Stimulated activated CD4-positive, alpha-beta T cell treated with anti-CD3 and anti-CD28 coated beads, Interleukin-12 subunit alpha, Interleukin-12 subunit beta, amount 100 ng/mL, for 24 hours (primary cell): ENCODE measurements at places on chromosomes 12 and 14.

GRCh38 chr12:109612975-109613502 is 39.4 kb downstream of the MVK start:
- DNase-seq: no peak

DNA sequence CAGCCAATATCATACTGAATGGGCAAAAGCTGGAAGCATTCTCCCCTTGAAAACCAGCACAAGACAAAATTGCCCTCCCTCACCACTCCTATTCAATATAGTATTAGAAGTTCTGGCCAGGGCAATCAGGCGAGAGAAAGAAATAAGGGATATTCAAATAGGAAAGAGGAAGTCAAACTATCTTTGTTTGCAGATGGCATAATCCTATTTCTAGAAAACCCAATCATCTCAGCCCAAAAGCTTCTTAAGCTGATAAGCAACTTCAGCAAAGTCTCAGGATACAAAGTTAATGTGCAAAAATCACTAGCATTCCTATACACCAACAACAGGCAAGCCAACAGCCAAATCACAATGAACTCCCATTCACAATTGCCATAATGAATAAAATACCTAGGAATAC is 21.0 kb upstream of the ANP32D start:
- DNase-seq: no peak

GRCh38 chr12:129068684-129069083 is 215.4 kb downstream of the GLT1D1 start:
- DNase-seq: no peak

DNA sequence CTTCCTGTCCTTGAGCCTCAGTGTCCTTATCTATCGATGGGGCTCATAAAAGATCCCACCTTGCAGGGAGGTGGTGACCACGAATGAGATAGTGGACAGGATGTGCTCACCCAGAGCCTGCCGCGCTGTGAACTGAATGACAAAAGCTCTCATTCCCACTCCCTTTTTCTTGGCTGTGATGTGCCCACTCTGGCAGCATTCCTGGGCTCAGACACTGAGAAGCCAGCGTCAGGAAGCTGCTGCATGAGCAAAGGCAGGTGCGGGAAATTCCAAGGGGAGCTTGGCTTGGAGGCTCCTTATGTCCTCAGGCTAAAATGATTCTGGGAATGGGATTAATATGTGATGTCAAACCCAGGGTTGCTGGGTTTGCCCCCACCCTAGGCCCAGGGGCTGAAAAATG is 61.6 kb downstream of the EFCAB11 start:
- DNase-seq: no peak

DNA sequence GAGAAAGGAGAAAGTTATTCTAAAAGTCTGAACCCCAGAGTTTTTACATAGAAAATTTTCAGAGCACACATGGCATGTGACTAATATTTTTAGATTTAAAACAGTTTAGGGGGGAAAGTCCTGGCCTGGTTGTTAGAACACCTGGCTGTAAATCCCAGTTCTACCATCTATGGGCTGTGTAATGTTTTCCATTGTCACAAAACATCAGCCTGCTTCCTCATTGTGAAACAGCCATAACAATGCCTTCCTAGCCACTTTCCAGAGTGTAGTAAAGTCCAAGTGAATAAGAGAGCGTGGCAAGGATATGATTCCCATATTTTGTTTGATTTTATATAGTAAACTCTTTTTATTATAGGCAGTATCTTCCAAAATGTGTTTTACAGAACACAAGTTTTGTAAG is 310.0 kb upstream of the DCN start:
- DNase-seq: no peak

DNA sequence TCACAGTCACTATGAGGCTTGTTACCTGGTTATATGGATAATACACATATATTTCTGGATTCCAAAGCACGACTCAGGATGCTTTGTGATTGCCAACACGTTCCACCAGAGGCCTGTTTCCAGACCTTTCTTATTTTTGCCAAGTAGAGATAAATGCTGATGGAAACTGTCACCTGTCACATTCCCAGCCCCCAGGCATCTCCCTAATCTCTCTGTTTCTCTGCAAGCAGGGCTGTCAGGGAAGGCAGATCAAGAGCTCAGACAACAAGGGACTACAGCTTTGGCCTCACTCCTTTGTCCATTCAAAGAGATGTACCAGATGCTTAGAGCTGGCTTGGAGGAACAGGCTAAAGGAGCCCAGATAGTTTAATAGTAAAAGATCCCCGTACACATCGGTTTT is 21.8 kb upstream of the DDHD1 start:
- DNase-seq: no peak

DNA sequence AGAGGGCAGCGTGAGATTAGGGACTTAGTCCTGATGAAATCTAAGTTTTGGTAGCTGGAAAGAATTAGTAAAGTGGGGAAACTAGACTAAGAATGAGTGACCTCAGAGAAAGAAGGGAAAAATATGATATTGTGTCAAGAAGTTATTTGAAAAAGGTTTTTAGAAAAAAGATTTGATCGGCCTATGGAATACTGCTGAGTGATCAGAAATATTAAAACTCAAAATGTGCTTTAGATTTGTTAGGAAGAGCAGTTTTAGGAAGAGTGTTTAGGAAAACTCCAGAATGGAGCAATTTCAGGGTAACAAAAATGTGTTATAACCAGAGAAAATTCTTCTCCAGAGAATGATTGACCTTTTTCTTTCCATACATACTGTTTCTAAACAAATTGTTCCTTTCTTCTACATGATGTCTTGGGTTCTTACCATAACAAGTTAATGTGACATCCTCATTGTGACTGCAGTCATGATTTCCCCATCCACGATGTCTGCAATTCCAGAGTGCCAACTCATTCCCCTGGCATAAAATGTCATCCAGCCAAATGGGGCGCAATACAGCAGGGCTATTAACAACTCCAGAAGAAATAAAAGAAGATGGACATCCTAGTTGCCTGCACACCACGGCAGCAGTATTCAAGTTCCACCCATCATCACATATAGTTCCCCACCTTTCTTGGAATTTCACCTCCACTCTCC is 11.8 kb downstream of the CD163L1 start:
- DNase-seq: no peak

DNA sequence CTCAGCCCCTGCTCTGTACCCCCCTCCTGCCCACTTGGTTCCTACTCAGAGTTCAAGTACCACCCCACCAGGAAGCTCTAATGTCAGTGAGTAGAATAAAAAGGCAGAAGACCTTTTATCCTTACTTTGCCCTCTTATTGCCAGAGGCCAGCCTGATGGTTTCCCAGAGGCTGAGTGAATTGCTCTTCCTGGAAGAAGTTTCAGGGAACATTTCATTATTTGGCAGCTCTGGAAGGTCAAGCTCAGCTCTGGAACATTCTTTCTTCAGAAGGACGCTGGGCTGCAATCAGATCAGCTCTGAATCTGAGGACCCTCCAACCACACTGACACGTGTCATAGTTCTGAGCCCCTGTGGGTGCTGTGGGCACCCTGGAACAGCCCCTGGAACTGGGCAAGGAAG is 188.9 kb downstream of the ETV6 start:
- no peak for DNase-seq

DNA sequence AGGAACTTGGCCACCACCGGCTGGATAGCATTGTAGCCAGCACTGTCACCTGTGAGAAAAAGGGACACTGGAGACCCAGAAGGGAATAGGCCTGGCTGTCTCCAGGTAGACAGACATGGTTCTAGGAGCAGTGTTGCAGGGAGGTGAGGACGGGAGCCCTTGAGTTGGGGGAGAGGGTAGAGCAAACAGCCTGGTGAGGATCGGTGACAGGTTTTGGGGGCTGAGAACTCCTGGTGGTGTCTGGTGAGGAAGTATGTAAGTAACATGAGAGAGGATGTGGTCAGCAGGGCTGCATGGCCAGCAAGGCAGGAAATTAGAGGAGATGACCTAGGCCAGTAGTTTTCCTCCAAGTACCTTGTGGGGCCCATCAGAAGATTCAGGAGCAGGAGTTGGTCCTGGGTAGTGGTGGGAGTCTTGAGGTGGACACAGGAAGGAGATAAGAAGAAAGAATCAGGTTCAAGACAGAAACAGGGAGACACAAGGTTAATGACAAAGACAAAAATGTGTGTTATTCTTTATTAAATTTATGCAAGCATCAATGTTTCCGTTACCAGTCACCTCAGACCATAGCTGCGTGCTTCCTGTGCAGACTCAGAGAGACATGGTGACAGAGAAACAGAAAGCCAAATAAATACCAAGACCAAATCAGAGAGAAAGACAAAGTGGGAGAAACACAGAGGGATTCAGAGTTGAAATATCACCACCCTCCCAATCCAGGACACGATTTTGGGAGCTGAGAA is at the start of gene ARHGAP9:
TSS of gene ARHGAP9 (minus strand) at position 491 of the 740 bp plus-strand sequence. CDS start at position 31, 460 bp downstream.
- DNase-seq: no peak

GRCh38 chr14:95515080-95515489 is 1.4 kb downstream of the SYNE3 start:
- no peak for DNase-seq

DNA sequence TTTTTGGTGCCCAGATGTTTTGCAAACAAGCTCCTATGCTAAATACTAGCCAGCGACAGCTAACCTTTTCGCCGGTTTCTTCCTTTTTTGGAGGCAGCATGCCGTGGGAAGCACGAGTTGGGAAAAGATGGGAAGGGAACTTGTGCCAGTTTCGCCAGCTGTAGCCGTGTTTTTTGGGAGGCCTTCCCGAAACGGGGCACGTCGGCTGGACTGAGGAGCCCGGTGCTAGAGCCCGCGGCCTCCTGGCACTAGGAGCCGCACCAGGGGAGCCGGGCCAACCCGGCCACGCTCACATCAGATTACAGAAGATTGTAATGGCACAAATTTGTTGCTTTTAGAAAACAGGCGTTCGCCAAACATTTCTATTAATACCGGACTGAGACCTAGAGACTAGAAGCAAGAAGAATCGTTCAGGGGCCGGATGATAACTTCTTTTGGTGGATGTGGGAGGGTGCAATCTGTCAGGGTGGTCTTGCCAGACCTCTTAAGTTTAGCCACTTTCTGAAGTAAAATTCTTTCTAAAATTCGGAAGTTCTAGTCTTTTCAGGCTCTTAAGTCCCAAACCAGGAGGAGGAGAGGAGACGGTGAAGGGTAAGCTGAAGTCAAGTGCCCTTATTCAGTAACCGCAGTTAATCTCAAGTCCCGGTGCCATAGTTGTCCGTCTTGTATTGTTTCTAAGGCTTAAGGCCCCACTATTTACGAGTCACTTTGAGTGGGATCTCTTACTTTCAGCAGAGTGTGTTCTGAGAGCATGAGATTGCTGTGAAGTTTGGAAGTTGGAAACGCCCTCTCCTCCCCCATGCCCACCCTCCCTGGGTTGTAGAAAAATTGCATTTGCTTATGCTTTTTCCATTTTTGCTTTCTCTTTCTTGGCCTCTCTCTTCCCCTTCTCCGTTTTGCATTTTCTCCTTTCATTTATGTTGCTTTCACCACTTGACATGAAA is 1.3 kb downstream of the RASSF3 start:
- no peak for DNase-seq

DNA sequence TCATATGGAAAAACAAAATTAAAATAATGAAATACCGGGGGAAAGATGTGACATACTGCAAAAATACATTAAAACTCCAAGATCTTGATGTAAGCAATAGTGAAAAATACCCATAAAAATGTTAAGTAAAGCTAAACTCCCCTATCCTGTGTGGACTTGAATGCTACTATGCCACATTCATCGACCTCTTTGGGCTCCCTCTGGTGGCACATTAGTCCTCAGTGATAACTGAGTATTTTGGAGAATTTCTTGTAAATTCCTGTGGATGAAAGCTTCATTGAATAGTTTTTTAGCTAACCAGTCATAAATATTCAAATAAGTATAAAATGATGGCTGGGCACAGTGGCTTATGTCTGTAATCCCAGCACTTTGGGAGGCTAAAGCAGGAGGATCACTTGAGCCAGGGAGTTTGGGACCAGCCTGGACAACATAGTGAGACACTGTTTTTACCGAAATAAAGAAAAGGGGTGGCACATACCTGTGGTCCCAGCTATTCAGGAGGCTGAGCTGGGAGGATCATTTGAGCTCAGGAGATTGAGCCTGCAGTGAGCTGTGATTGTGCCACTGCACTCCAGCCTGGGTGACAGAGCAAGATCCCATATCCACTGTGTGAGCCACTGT is 42.4 kb upstream of the SGPP1 start:
- DNase-seq: no peak

- DNase-seq: no peak
Measured at GRCh38 chr12:49413010-49413409, 45.7 kb downstream of the SPATS2 start.
